AG09309 (cell line): ENCODE measurements at places on chromosomes 4 and X.

DNA sequence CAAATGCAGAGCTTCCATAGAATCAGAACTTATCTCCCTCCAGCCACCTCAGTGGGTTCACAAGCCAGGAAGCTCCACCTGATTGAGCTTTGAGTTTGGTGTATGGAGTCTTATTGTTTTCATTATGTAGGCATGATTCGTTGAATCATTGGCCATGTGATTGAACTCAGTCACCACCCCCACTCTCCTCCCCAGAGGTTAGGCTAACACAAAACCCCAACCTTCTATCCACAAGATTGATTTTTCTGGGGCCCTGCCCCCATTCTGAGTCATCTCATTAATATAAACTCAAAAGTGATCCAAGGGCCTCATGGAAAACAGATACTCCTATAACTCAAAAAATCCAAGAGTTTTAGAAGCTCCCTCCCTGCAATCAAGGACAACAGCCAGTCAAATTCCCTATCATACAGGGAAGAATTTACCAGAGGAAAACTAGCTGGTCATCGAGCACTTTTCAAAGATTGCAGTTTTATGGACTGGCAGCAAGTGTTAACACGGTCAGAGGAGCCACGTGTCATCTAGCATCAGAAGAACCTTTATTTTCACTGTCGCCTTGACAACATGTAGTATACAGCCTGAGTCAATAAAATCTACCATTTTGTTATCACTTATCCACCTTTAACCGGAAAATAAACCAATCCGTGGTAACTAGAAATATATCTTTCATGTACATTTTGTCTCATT, 35.9 kb upstream of the GUCY1B1 start:
- no peak for DNase-seq

- DNase-seq, result no peak
These were observed 13.4 kb downstream of the PRPS2 start for GRCh38 chrX:12804655-12805054.

- no peak for DNase-seq
These were observed 10.5 kb downstream of the ARL13A start for GRCh38 chrX:100979881-100980607.

DNA sequence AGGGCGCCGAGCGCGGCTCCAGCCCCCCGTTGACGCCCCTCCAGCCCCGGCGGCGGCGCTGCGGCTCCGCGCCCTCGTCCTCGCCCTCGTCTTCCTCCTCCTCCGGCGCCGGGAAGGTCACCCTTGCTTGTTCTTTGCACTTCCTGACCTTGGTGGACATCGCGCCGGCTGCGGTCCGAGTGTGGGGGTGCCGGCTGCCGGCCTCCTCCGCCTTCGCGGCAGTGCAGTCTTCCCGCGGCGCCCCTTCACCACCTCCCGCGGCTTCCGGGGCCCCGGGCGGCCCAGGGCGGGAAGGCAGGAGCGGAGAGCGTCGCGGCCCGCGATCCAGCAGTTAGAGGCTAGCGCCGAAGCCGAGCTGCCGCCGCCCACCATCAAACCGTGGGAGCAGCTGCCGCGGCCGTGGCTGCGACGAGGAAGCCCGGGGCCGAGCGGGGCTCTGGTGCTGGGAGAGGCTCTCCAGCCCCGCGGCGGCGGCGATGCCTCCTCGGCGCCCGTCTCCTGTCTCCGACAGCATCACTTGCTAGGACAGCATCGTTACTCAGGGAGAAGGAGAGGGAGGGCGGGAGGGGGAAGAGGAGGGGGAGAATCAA, at the start of gene TRPC3:
TRPC3 (minus strand) TSS at position 540 of the 590 bp plus-strand sequence; CDS start at position 160, 380 bp downstream.
- no peak for DNase-seq

GRCh38 chr4:94116842-94117241, 90.8 kb upstream of the SMARCAD1 start:
- no peak for DNase-seq

GRCh38 chrX:119871245-119871598, 311 bp downstream of the RNF113A start:
- no peak for DNase-seq
